ENCODE measurements at places on chromosomes 4 and X. TPM values are rescaled to one million over a fixed set of nuclear protein-coding genes. Genes with fewer than 3 reads are reported as not detected.

The CYBB gene
- 0.31 TPM for total RNA-seq

The FAM53A gene
- total RNA-seq = 4.0 TPM

The ELF4 gene
- total RNA-seq = 60.3 TPM

The MAGIX gene
- 2.0 TPM for total RNA-seq

DNA sequence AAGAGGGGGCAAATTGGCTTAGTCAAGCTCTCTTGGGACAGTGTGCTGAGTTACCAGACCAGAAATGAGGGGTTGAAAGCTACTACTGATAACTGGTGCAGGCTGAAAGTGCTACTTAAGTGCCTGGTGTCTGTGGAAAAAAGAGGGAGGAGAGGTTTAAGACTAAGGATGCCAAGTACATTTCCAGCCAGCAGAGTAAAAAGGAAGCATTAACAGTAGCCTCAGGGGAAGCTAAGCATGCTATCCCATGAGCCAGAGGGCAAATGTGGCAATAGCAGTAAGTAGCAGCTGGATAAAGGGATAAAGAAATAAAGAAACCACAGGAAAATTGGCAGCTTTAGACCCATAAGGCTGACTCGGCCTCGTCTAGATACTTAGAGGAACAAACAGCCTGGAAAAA lies 196.3 kb upstream of the MAB21L2 start:
- H3K4me3 ChIP-seq = no peak overlapping the region
- no peak overlapping the region for H3K27ac ChIP-seq
- H3K4me1 ChIP-seq = no peaks in the 10 kb centered on the region
- no peaks in the 10 kb centered on the region for H3K36me3 ChIP-seq
- no peaks in the 10 kb centered on the region for H3K27me3 ChIP-seq

DNA sequence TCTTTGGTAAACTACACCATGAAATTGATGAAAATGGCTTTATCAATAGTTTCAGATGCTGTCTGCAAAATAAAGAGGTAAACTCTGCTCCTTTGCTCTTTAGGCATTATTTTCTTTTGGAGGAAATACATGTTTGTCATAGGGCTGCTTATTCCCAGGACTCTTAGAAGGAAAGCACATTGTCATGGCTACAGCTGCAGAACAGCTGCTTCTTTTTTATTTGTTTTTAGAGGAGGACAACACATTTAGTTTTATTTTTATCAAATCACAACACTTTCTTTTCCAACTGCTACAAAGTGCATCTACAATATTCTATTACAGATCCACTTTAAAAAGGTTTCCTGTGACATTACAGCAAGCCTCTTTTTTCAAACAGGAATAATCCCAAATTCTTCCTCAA lies 12.7 kb upstream of the HPF1 start:
- no peak for DNase-seq
- no peaks in the 10 kb centered on the region for H3K36me3 ChIP-seq
- no peak overlapping the region for H3K27ac ChIP-seq
- no peaks in the 10 kb centered on the region for H3K4me1 ChIP-seq
- H3K27me3 ChIP-seq = no peaks in the 10 kb centered on the region

GRCh38 chr4:79413886-79414285 lies 5.9 kb upstream of the GK2 start:
- no peaks in the 10 kb centered on the region for H3K4me1 ChIP-seq
- no peak overlapping the region for H3K4me3 ChIP-seq
- H3K27me3 ChIP-seq = no peaks in the 10 kb centered on the region
- DNase-seq = no peak
- no peak overlapping the region for H3K27ac ChIP-seq

GRCh38 chr4:87053802-87054767 lies 119.3 kb downstream of the AFF1 start:
- H3K4me1 ChIP-seq = peaks cover 17% of the 10 kb centered on the region
- no peak overlapping the region for H3K4me3 ChIP-seq
- H3K27me3 ChIP-seq = no peaks in the 10 kb centered on the region
- no peaks in the 10 kb centered on the region for H3K36me3 ChIP-seq
- H3K27ac ChIP-seq = no peak overlapping the region
- no peak for DNase-seq

- H3K27ac ChIP-seq = no peak overlapping the region
- H3K27me3 ChIP-seq = peaks cover 11% of the 10 kb centered on the region
- H3K4me1 ChIP-seq = no peaks in the 10 kb centered on the region
- no peak overlapping the region for H3K4me3 ChIP-seq
- H3K36me3 ChIP-seq = no peaks in the 10 kb centered on the region
- DNase-seq = no peak
These were observed 8.4 kb upstream of the SLC26A1 start for GRCh38 chr4:1001561-1002130.

All from PC-9 (cell line).